ENCODE measurements at places on chromosomes 3 and 15.
A peak's percentile ranks its signal among the peaks of the same experiment; 100 is the strongest.

GRCh38 chr3:46395766-46396530 lies 10.9 kb downstream of the CCR5AS start:
- no peak for DNase-seq

DNA sequence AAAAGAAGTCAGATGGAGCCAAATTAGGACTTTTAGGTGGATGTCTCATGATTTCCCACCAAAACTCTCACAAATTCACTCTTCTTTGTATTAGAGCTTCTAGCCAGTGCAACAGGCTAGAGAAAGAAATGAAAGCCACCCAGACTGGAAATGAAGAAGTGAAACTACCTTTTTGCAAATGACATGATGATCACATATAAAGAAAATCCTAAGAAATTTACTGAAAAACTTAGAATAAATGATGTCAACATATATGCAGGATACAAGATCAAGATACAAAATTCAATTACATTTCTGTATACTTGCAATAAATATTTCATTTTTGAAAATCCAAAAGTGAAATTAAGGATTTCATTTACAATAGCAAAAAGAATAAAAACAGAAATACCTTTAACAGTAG lies 110.8 kb downstream of the LRIG1 start:
- no peak for DNase-seq

- peak; percentile 24 for DNase-seq
Observed at GRCh38 chr3:122681284-122681973, 790 bp downstream of the PARP14 start.

DNA sequence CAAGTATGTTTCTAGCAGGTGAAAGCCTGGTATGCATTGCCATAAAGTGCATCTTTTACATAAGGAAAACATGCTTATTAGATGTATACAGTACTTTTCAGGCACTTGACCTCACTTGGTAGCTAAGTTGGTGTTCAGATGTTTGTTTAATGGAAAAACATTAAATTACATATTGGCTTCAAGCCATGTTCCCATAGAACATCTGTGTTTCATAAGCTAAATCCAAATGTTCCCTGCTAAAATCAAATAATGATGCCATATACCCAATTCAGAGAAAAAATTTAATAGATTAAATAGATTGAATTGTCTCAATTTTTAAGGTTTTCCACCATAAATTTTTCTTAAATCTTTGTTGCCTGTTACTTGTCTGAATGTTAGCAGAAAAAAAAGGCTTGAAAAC lies 19.1 kb upstream of the RPL22L1 start:
- DNase-seq: no peak

DNA sequence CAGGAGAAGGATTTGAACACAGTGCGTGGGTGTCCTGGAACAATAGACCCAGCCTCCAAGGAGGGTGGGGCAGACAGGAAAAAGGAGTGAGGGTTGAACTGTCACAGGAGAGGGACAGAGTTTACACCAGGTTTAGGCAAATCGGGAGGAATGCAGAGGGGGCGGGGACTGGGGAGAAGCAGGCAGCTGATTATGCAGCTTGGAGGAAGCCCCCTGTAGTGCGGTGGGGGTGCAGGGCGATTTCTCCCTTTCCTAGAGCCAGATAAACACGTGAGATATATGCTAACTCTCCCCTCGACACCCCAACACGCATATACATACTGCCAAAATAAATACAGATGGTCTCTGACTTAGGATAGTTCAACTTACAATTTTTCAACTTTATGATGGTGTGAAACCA lies 108.6 kb upstream of the PRR20G start:
- no peak for DNase-seq

DNA sequence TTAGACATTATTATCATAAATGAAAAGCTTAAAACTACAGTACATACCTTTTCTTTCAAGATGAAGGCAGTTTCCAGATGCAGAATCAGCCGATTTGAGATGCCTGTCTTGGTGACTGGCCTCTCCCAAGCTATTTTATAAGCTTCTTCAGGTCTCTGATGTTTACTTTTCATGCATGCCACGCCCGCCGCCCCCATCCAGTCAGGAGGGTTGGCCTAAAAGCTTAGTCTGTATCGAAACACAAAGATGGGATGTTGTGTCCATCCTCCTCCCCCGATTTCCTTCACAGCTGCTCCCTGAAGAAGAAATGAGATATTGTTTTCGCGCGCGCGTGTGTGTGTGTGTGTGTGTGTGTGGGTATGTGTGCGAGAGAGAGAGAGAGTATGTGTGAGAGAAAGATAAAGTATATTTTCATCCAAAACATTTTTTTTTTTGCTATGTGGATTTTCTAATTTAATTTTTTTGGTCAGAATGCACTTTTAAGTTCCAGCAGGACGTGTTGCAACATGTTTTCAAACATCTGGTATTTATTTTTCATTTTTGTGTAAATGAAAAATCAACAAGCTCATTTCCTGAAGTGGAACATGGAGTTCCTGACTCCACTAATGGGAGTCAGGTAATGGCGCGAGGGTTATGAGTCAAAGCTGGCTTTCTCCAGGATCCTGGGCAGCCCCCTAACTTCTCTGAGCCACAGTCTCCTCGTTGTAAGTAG lies at the start of gene APOD:
Gene APOD, minus strand, starts transcription at position 110 of the 712 bp plus-strand sequence. CDS start 4,479 bp downstream, outside the sequence.
- DNase-seq: peak; percentile 27

- peak; percentile 77 for DNase-seq
Observed at GRCh38 chr3:32374788-32375595, 16.7 kb upstream of the CMTM7 start.

DNA sequence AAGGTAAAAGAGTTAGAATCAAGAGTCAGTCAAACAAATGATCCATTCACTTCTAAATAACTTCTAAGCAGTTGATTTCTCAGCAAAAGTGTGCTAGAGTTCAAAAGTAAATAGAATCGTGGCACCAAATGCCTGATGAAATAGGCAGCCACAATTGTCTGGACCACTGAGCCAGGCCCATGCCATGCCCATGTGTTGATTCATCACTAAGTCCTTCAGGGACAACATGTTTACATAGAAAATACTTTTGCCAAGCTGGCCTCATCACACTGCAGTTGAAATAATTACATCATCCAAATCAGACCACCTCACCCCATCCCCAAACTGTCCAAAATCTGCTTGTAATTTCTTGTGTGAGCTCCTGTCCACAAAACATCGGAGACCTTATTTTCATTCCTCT lies 216.3 kb downstream of the IGSF11 start:
- peak; percentile 54 for DNase-seq

- no peak for DNase-seq
Observed at GRCh38 chr15:81966631-81967030, 79.2 kb downstream of the MEX3B start.

- DNase-seq: no peak
Observed at GRCh38 chr3:146505516-146505915, 36.2 kb upstream of the PLSCR2 start.

DNA sequence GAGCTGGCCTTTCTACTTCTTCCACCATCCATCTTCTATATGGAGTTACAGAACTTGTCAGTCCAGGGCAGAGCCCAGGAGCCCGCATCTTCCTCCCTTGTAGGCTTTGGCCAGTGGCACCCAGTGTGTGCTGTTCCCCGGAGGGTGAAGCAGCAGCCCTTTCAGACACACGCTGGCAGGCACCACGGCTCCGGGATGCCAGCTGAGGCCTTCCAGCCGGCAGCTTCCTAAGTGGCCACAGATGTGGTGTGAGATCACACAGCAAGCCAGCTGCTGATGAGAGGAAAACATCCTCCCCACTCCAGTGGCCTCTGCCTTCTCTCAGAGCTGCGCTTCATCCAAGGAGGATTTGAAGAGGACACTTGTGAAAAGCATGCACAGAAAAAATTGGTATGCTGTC lies 24.1 kb downstream of the CRABP1 start:
- DNase-seq: no peak

GRCh38 chr3:67031986-67032385 lies 33.9 kb downstream of the KBTBD8 start:
- no peak for DNase-seq

GRCh38 chr3:85162905-85163304 lies 204.1 kb downstream of the CADM2 start:
- DNase-seq: no peak

- no peak for DNase-seq
Observed at GRCh38 chr3:55690177-55690576, 203.1 kb upstream of the WNT5A start.

DNA sequence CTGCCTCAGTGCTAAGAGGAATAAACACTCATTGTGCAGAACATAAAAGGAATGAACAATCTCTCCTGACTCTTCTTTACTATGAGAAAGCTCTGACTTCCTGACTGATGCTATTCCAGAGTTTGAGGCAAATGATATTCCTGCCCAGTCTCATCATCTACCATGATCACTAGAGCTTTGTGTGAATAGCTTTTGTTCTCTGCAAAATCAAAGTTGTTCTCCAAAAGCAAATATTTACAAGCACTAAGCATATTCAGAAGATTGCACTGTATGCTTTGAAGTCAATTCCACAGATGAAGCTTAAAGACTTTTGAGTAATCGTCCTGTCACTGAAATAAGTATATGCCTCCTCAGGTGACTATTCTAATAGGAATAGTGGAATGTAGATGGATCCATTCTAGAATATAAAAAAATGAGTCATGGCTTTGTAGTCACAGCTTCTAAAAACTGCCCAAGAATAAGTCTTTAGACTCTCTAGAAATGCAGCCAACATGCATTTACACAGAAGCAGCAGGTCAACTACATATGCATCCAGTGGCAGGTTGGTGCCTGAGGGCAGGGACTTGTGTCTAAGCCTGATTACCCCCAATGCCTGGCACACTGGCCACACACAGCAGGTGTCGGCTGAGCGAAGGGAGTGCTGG lies 34.6 kb downstream of the TNFAIP8L3 start:
- DNase-seq: no peak

GRCh38 chr15:72227192-72227586 lies 3.8 kb downstream of the PKM start:
- DNase-seq: peak; percentile 87

DNA sequence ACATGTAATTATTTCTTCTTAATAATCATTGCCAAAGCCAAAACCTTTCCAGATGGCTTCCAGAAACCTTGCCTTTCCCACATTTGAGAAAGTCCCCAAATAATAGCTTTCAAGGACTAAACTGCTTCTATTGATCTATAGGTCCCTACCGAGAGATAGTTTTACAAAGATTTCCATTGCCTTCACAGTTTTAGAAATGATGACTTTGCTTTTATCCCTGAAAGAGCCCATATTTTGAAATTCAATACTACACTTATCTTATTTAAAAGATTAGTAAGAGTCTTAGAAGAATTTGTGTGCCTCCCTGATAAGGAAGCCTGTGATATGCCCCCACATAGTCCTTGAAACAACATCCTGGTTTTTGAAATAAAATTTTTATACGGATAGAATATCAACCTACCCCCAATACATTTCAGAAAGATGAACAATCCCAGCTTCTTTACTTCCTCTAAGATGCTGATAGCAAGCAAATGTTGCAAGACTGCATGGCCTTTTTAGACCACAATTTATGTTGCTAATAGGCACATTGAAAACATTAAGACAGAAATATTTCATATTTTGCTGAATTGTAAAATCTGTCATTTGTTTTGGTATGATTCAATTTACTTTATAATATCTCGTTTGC lies 146.3 kb downstream of the TMCO5A start:
- no peak for DNase-seq

- DNase-seq: no peak
Observed at GRCh38 chr15:91253605-91254004, 153.5 kb downstream of the SV2B start.

DNA sequence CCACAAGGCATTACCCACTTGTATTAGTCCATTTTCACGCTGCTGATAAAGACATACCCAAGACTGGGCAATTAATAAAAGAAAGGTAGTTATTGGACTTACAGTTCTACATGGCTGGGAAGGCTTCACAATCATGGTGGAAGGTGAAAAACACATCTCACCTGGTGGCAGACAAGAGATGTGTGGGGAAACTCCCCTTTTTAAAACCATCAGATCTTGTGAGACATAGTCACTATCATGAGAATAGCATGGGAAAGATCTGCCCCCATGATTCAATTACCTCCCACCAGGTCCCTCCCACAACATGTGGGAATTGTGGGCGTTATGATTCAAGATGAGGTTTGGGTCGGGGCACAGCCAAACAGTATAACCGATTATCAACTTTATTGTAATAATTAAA lies 17.0 kb upstream of the CMC1 start:
- DNase-seq: no peak

DNA sequence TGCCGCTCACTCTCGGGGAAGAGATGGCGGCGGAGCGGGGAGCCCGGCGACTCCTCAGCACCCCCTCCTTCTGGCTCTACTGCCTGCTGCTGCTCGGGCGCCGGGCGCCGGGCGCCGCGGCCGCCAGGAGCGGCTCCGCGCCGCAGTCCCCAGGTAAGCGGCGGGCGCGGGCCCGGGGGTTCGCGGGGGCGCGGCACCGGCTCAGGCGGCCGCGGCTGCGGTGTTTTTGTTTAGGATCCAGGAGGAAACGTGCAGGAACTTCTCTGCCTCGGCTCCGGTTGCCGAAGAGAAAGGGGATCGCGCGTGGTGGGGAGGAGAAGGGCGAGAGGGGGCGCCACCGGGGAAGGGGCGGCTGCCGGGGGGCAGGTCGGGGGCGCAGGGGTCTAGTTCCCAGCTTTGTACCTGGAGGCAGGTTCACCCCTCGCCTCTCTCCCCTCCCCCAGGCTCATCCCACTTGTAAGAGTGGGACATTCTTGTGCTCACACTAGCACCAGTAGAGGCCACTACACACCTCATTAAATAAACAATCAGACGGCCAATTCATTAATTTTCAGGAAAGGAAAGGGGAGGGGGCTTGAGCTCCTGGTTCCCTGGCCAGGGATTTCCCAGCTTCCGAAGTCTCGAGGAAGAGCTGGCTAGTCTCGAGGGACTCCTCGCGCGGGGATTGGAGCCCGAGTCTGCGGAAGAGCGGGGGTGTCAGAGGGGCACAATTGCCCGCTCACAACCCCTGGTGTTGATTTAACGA lies 562 bp downstream of the NEO1 start:
- peak; percentile 15 for DNase-seq

GRCh38 chr3:116444115-116444747 lies 1.1 kb downstream of the LSAMP start:
- no peak for DNase-seq

DNA sequence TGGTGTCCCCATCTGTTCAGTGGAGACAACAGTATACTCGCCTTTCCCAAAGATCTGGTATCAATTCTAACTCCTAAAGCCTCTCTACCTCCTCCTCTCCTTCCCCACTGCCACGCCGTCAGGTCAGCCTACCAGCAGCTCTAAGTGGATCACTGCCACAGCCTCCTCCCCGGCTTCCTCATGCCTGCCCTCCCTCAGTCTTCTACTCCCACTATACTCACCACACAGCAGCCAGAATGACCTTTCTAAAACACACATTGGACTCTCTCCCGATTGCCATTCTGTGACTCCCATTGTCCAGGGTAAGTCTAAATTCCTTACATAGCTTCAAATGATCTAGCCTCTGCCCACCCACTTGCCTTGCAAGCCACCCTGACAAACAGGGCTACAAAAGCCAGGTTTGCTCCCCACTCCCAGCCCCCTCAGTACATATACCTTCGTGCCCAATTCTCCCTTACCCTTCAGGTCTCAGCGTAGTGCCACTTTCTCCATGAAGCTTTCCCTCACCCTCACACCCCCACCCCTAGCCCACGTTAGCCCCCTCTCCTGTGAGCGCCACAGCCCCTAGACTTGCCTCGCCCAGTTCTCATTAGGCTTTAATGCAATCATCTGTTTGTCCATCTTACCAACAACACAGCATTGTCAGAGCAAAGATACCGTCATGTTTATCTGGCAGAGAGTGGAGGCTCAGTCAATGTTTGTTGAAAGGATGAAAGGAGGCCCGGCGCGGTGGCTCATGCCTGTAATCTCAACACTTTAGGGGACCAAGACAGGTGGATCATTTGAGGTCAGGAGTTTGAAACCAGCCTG lies 9.5 kb upstream of the SEMA7A start:
- peak; percentile 62 for DNase-seq
